NCI-H446 treated with DMSO at 0.1 percent for 48 hours (cell line): ENCODE measurements at places on chromosomes 6 and 20.

DNA sequence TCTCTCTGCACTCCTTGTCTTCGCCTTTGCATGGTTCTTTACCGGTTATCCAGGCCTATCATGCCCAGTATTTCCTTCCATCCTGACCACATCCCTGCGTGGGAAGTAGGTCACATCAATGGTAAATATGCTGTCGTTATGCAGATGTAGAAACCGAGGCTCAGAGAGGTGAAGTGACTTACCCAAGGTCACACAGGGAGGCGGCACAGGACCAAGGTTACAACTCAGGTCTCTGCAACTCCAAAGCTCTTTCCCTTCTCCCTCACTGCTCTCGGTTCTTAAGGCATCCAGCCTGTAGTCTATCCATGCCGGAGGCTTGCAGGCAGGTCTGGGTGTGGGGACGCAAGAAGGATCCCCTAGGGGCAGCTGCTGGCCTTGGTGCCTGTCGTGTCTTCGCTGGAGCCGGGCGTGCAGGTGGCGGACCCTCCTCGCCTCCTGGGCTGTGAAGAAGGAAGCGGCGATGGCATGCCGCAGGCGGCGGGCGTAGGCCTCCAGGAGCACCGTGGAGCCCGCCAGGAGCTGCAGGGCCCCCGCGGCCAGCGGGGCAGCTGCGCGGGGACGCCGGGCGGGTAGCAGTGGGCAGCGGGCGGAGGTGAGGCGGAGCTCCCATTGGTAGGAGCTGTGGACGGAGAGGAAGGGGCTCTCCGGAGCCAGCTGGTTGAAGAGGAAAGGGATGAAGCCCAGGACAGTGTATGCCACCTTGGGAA is 9.1 kb downstream of the OCSTAMP start:
- no peak for DNase-seq

- no peak for DNase-seq
Measured at GRCh38 chr20:57252559-57253162, 13.8 kb downstream of the BMP7 start.

DNA sequence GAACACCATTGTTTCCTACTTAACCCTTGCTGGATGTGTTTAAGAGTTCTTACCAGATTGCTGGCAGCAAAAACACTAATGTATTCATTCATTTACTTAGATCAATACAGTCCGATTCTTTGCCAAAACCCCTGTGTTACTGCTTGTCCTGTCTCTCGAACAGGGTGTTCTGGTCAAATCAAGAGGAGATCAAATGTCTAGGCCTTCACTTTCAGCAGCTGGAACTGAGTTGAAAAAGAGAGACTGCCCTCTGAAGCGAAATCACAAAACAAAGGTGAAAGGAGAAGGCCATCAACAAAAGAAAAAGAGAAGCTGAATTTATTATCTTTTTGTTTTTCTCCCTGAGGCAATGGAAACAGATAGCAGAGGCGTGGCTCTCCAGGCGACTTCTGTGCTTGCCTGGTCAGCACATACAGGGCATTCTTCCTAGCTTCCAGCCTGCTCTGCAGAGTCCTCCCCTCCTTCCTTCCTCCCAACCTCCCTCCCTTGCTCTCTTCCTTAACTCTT is 44.1 kb upstream of the GCM1 start:
- peak; percentile 19 for DNase-seq

- no peak for DNase-seq
Measured at GRCh38 chr6:36973647-36974046, 12.3 kb downstream of the MTCH1 start.

DNA sequence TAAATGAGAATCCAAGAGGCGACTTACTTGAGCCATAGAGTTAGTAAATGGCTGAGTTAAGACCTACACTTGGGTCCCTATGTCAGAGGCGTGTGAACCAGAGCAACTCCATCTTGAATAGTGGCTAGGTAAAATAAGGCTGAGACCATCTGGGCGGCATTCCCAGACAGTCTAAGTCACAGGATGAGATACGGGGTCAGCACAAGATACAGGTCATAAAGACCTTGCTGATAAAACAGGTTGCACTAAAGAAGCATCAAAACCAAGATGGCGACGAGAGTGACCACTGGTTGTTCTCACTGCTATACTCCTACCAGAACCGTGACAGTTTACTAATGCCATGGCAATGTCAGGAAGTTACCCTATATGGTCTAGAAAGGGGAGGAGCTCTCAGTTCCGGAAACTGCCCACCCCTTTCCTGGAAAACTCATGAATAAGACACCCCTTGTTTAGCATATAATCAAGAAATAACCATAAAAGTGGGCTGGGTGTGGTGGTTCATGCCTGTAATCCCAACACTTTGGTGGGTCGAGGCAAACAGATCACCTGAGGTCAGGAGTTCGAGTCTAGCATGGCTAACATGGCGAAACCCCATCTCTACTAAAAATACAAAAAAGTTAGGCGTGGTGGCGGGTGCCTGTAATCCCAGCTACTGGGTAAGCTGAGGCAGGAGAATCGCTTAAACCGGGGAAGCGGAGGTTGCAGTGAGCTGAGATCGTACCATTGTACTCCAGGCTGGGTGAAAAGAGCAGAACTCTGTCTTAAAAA is 43.9 kb upstream of the EEF1A1 start:
- DNase-seq = no peak

DNA sequence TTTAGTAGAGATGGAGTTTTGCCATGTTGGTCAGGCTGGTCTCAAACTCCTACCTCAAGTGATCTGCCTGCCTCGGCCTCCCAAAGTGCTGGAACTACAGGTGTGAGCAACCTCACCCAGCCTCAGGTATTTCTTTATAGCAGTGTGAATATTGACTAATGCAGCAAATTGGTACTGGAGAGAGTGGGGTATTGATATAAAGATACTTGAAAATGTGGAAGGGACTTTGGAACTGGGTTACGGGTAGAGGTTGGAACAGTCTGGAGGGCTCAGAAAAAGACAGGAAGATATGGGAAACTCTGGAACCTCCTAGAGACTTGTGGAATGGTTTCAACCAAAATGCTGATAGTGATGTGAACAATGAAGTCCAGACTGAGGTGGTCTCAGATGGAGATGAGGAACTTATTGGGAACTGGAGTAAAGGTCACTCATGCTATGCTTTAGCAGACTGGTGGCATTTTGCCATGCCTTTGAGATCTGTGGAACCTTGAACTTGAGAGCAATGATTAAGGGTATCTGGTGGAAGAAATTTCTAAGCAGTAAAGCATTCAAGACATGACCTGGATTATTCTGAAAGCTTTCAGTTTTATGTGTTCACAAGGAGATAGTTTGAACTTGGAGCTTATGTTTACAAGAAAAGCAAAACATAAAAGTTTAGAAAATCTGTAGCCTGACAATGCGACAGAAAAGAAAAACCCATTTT is 127.2 kb downstream of the DTNBP1 start:
- no peak for DNase-seq

DNA sequence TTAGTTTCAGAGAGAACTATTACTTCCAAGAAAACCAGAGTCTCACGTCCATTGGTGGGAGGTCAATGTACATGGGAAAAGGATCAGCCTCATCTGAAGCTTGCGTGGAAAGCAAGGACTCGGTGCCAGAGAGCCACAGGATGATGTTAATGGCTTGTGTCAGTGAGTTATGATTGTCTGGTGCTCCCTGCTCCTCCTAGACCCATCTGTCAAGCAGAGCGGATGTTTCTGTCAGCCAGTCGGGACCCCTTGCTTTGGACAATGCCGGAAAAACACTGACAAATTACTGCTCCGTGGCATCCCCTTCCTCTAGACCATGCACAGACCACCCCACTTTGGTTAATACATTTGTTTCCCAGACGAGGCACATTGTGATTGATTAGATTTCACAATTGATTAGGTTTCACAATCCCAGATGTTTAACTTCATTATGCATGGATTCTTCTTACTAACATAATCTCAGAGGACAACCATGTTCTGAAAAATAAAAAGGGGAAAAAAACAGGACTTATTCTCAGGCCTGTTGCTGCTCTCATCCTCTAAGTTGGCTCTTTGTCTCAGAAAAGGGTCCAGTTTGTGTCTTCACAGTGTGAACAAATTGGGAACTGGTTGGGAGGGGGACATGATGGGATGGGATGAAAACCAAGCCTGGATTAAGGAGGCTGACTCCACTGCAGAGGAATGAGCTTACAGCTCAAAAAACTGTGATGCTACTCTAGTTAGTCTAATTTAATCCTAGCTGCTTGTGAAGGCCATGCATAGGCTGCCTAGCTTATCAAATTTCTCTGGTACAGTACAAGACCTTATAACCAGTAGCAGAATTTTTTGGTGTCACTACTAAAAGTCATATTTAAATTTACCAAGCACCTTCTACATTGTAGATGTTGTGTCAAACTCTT is 51.9 kb downstream of the UNC5CL start:
- no peak for DNase-seq
